ENCODE measurements at places on chromosomes 13 and 19.

DNA sequence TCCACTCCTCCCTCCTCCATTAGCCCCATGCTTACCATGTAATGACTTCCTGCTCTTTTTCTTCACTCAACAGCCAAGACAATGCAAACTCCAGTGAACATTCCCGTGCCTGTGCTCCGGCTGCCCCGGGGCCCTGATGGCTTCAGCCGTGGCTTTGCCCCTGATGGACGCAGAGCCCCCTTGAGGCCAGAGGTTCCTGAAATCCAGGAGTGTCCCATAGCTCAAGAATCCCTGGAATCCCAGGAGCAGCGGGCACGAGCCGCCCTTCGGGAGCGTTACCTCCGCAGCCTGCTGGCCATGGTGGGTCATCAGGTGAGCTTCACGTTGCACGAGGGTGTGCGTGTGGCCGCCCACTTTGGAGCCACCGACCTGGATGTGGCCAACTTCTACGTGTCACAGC lies 2.9 kb upstream of the PPP1R37 start:
- peak; percentile 92 for DNase-seq

- no peak for DNase-seq
These were observed 5.6 kb downstream of the PLEKHA4 start for GRCh38 chr19:48862827-48863226.

DNA sequence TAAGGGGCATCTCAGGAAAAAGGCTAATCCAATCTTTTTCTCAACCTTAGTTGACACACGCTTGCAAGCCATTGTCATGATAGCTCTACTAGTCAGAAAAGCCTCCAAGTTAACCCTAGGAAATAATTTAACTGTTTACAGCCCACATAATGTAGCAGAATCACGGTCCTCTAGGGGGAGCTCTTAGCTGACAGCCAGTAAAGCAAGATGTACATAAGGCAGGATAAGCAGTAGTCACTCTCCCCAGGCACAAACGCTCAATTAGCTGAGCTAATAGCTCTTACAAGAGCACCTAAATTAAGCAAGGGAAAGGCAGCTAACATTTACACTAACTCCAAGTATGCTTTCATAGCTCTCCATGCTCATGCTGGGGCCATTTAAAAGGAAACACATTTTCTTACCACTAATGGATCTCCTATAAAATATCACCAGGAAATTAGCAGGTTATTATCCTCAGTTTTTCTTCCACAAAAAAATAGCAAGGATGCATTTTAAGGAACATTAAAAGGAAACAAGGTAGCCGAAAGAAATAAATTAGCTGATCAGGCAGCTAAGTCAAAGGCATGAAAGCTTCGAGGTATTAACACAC lies 33.7 kb upstream of the ZSCAN5A start:
- no peak for DNase-seq

DNA sequence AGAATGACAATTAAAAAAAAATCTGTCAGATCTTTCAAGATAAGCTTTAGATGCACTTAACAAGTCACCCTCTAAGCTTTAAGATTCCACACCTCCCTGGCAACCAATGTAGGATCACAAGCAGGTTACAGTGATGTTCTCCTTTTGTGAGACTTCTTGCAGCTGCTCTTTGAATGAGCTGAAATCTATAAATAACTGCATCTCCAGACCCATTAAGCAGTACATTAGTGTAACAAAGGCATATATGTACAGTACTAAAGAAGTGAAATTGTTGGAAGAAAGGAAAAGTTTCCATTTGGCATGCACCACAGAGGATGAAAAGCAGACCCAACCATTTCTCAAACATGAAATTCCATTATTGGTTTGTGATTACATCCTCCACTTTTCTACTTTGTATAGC lies 364.7 kb downstream of the ENOX1 start:
- DNase-seq, result no peak

DNA sequence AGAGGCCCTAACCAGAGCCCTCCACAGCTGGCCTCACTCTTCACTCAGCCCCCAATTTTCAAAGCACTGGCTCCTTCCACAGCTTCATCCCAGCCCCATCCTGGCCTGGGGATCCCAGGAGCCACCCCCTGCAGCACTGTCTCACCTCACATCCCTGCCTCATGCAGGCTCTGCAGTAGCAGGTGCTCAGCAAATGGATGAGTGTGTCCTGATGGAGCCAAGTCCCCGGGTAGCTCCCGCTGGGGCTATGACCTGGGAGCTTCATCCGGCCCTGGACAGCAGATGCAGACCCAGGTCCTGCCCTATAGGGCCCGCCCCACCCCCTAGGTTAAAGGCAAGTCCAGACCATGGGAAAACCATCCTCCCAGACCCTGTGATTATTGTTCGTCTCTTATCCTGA lies 143.2 kb upstream of the ZNF507 start:
- peak; percentile 34 for DNase-seq

- no peak for DNase-seq
These were observed 280.8 kb downstream of the DCT start for GRCh38 chr13:94198681-94199080.

DNA sequence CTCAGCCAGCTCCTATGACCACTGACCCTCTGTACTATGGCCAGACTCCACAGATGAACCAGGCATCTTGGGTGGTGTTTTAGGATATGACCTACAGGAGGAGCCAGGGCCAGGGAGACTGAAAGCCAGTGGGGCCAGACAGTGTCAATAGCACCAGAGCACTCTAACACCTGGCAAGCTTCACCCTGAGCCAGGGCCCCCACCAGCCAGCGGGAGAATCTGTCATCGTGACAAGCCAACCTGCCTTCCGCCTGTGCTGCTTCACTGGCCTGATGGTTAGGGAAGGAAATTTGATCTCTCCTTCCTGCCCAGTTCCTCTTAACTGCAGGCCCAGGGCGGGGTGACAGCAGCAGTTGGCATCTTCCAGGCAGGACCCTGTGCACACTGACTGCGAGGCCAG lies 222.4 kb downstream of the UQCRFS1 start:
- no peak for DNase-seq

GRCh38 chr13:35964011-35964862 lies 166.9 kb downstream of the DCLK1 start:
- no peak for DNase-seq

DNA sequence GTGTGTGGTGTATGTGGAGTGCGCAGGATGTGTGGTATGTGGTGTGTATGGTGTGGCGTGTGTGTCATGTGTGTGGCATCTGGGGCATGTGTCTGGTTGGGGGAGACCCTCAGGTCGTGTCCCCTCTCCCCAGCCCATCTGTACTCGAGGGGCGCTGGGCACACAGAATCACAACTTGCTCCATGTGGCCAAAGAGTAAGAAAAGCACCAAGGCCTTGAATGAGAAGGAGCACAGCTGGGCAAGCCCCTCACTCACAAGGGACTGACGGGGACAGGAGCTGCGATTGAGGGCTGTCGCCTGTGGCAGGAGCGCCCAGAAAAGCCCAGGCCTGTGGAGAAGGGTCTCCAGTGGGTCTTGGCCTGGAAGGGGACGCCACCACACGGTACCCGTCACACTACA lies 62.8 kb downstream of the PEPD start:
- peak; percentile 32 for DNase-seq

DNA sequence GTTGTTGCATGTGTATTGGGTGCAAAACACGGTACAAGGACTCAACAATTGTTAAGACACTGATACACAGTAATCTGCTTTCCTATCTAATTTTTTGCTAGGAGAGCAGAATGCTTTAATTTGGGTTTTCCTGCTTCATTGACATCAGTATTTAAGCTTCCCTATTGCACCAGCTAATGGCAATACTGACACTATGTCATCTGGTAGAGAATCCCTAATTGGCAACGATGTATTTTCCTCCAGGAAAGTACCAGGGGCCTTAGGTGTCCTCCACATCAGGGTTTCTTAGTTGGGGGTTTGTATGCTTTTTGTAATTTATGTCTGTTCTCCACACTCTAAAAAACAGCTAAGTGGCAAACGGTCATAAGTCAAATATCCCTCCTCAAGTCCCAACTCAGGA lies 76.5 kb upstream of the FRY start:
- DNase-seq, result no peak

GRCh38 chr19:2021453-2022140 lies 6.1 kb upstream of the BTBD2 start:
- DNase-seq, result no peak

DNA sequence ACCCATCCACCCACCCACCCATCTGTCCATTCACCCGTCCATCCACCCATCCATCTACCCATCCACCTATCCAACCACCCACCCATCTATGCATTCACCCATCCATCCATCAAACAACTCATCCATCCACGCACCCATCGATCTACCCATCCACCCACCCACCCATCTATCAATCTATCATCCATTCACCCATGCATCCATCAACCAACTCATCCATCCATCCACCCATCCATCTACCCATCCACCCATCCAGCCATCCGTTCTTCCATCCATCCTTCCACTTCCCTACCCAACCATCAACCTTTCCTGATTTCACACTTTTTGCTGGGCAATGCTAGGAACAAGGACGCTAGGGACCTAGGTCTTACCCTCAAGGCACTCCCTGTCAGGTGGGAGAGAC lies 2.1 kb downstream of the TMEM238 start:
- DNase-seq, result no peak

DNA sequence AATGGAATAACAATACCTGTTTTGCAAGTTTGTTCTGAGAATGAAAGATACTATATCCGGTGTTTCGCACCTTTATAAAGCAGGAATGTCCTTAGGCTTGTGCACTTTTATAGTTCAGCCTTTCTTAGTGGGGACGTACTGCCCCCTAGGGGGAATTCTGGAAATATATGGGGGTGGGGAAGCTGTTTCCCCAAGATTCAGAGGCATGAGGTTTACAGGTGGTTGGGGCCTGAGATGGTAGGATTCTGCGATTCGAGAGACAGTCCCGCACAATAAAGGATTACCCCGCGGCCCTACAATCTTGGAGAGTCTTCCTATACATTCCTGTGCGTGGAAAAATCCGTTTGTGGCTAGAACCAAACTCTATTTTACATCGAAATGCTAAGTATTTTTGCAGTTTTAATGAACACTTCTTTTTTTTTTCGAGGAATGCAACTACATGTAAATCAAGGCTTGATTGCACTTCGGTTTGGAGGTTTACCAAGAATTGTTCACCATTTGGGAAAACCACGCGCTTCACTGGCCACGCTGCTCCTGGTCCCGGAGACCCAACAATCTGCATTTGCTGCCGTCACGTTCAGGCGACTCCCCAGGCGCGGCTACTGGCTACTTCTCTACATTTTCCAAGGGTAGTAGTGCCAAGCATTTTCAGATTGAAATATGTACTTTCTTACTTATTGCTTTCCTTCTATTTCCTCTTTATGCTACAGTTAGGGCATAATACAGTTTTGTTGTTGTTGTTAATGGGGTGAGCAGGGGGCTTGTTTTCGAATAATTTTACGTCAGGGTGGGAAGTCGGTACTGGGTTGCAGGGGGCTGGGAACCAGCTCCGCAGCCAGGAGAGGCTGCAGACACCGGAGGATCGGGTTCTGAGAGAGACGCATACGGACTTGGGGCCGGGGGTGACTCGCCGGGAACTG lies 830 bp downstream of the NEK5 start:
- DNase-seq, result peak; percentile 78

DNA sequence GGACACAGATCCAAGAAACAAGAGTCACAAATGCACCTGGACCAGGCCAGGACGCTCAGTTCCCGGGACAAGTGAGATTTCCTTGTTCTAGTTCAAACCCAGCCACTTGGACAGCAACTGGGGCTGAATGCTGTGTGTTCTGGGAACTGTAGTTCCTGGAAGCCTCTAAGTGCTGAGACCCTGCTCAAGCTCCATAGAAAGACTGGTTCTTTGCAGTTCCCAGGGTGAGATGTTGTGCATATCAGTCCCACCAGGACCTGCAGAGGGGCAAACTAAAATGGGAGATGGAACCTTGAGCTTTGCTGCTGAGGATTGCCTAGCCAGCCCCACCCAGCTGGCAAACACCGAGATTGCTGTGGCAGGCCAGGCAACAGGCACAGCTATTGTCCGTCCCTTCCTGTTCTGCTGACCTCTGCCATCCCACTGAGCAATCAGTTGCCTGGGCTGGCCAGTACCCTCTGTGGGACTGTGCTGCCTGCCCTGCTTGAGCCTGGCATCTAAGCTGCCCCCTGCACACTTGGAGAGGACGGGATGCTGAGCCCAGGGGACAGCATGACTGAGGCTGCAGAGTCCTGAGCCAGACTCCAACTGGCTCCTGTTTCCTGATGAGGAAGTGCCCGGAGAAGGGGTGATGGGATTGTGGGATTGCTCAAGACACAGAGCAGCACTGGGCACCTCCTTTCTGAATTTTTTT lies 1.4 kb upstream of the GIPC1 start:
- no peak for DNase-seq
